ENCODE measurements at places on chromosomes 6 and 20.

- no peak for DNase-seq
Observed at GRCh38 chr6:117555262-117555849, 47.0 kb downstream of the GOPC start.

DNA sequence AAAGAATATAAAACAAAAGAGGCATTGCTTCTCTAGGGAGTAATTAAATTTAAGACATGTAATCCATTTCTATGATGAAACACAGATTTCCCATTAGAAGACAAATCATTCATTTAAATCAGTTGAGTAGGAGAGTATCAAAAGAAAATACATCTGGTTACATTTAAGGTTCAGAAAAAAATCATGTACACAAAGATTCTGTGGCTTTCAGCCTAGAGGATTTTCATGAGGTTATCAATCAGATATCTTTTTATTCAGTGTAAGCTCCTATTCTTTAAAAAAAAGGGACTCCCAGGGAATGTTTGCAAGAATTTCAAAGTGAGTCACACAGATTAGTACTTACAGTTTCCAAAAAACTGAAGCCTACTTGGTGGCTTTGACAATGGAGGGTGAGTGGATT, 24.9 kb downstream of the COL21A1 start:
- no peak for DNase-seq

DNA sequence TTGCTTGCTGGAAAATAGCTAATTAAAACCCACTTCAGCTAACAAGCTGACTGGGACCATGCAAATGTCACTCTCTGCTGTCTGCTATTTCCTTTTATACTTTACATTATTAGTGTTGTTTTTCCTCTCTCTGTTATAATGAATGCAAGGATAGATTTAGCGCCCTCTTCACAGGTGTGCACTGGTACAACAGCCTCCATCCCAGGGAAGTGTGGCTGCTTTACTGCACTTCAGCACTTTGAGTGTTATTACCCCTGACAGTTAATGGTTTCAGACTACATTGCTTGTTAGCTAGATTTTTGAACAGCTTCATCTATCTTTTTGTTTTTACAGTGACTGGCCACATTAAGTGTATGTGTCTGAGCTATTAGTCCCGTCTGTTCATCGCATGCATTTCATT, 405.7 kb downstream of the RNF144B start:
- DNase-seq: no peak

DNA sequence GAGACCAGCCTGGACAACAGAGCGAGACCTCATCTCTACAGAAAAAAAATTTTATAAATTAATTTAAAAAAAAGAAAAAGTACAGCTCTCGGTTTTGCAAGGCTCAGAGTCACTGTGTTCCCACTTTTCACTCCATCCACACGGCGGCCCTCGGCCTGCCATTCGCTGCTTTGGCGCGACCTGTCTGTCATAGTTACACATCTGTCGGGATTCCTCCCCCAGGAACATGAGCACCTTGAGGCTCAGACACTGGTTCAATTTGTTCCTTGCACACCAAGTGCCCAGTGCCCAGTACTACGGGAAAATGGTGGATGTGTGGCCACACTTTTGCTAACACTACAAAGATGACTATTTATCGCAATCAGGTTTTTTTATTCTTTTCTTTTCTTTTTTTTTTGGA, 8.4 kb downstream of the CTSZ start:
- DNase-seq: no peak

- DNase-seq: no peak
Observed at GRCh38 chr6:31573239-31574105, 1.4 kb downstream of the LTA start.

DNA sequence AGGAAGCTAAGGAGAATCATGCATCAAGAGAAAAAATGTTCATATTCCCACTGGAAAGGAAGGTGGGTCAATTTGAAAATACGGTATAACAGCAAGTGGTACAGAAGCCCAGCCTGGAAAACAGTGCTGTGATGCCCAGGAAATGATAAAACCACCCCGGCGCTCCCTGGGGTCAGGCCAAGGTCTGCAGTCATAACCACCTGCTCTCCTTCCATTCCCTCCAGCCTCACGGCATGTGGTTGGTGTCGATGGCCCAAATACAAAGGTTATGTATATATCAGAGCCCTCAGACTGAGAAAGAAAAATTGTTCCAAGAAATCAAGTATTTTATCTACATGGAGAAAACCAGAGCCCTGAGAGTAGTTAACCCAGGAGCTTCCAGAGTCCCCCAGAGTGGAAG, 208.1 kb upstream of the CDYL start:
- no peak for DNase-seq

DNA sequence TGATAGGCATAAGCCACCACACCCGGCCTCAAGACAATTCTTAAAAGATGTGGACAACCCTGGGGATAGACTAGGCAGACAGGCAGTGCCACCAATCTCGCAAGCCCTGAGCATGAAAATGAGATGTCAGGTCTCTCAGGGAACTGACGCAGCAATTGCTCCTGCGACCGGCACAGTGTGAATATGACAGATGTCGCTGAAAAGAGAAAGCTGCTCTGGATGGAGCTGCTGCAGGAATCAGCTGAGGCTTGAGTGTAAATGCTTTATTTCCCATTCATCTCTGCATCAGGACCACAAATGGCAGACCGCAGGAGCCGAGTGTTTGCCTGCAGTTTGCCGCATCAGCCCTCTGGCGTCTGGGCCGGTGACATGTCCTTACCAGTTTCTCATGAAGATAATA, 68.4 kb downstream of the TFAP2C start:
- DNase-seq: no peak

- no peak for DNase-seq
Observed at GRCh38 chr6:83470001-83470400, 39.1 kb upstream of the ME1 start.

DNA sequence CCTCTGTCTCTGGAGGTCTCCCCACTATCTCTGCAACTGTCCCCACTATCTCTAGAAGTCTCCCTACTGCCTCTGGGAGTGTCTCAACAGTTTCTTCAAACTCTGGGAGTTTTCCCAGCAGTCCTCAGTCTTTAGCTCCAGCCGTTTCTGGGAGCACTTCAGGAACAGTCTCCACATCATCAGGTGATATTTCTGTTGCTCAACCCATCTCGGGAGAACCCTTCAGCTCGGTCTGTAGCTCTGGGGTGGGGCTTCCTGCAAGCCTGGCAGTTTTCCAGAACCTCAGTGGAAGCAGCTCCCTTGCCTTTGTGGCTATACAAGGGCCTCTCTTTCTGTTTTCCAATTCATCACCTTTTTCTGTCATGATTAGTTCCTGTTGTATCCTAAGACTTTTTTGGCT, 3.0 kb upstream of the SFTA2 start:
- no peak for DNase-seq

DNA sequence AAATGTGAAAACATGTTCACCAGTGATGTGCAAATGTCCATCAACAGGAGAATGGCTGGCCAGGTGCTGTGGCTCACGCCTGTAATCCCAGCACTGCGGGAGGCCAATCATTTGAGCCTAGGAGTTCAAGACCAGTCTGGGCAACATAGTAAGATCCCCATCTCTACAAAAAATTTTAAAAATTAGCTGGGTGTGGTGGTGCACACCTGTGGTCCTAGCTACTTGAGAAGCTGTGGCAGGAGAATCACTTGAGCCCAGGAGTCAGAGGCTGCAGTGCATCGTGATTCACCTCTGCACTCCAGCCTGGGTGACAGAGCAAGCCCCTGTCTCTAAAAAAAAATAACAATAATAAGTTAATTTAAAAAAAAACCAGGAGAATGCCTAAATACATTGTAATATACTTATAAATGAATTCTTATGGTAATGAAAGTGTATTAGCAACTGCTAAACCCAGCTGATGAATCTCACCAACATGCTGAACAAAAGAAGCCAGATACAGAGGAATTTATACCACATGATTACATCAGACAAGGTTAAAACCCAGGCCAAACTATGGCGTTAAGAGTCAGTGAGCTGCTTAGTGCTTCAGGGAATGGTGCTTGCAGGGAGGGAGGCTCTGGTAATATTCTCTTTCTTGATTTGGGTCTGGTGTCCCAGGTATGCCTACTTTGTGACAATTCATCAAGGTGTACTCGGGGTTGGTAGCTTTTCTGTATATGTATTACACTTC, 36.4 kb downstream of the RPP40 start:
- DNase-seq: no peak

DNA sequence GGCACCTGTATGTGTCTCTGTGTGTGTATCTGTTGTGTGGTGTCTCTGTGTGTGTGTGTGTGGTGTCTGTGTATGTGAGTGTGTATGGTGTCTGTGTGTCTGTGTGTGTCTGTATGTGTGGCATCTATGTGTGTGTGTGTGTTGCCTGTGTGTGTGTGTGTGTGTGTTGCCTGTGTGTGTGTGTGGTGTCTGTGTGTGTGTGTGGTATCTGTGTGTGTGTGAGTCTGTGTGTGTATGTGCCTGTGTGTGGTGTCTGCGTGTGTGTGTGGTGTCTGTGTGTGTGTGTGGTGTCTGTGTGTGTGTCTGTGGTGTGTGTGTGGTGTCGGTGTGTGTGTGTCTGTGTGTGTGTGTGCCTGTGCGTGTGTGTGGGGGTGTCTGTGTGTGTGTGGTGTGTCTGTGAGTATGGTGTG, 31.7 kb upstream of the VEGFA start:
- no peak for DNase-seq

DNA sequence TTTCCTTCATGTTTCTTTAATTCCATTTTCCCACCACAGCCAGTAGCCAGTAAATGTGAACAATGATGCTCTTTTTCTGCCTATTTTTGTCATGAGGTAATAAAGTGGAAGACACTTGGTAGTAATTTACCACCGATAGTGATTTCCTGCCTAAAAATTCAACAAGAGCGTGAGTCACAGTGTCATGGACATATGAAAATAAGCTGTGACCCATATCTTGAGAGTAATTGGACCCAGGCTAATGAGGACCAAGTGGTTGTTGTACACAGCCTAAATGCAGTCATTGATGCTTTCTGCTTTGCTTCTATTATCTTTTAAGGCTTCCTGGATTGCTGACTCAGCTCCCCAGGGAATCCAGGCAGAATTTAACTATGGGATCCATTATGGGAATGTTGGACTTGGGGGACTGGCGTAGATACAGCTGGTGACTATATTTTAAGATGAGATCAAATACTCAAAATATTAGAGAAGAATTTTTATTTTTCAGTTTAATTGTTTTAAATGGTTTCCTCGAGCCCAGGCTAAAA, 265.9 kb upstream of the FERMT1 start:
- DNase-seq: no peak

DNA sequence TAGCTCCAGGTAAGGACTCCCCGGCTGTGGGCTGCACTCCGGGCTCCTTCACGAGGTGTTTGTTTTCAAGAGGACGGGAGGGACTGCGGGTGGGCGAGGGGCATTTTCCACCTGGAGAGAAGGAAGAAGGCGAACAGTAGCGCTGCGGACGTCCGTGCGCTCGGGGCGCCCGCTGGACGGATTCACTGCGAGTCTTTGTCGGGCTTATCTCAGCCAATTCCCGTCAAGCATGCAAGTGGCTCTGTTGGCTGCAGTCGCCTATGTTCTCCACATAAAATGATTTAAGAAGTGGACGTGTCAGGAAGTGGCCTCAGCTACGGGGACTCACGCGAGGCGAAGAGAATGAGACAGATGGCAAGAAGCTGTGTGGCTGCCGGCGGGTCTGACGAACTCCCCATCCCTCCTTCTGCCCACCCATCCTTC, 332 bp downstream of the GRIK2 start:
- no peak for DNase-seq

GRCh38 chr20:37298190-37298939, 8.9 kb downstream of the MANBAL start:
- no peak for DNase-seq

- DNase-seq: peak; percentile 79
Observed at GRCh38 chr20:49594143-49594930, 26.4 kb upstream of the PTGIS start.

DNA sequence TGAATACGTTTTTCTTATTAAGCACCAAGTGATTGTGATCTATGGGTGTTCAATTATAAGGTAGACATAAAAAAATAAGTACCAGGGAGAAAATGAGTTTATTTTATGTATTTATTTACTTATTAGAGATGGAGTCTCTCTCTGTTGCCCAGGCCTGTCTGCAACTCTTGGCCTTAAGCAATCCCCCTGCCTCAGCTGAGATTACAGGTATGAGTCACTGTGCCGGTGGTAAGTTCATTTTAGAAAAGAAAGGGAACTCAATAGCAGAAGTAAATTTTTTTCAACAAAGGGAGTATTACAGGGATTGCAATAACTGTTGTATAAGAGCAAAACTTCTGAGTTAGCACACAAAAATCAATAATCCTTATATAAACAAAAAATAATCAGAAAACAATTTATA, 98.7 kb upstream of the FUT9 start:
- no peak for DNase-seq

- no peak for DNase-seq
Observed at GRCh38 chr6:87572021-87572420, 17.8 kb downstream of the RARS2 start.

GRCh38 chr6:75874224-75874623, 125.2 kb downstream of the MYO6 start:
- no peak for DNase-seq

GRCh38 chr20:61300709-61301108, 48.6 kb downstream of the CDH4 start:
- DNase-seq: no peak

GRCh38 chr6:6775074-6775473, 186.6 kb downstream of the LY86 start:
- no peak for DNase-seq

GRCh38 chr6:93896081-93896480, 476.7 kb upstream of the EPHA7 start:
- no peak for DNase-seq

- DNase-seq: no peak
Observed at GRCh38 chr6:40042232-40042631, 108.0 kb upstream of the MOCS1 start.

DNA sequence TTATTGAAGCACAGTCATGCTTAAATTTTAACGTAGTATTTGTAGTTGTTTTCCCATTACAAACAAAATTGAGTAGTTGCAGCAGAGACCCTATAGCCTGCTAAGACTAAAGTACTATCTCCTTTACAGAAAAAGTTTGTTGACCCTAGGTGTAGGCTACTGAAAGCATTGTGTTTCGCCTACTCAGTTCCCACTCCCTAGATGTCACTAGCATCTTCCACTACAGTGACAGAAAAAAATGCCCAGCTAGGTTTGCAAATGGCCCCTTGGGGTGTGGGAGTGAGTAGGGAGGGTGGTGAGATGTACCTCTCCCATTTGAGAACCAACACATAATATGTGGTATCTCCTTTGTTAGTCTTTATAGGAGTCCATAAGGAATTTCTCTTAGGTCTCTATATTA, 34.5 kb downstream of the UBR2 start:
- no peak for DNase-seq

- DNase-seq: no peak
Observed at GRCh38 chr6:118815495-118815894, 78.5 kb upstream of the ASF1A start.

- DNase-seq: no peak
Observed at GRCh38 chr6:160069459-160069858, 52.2 kb upstream of the SLC22A1 start.

DNA sequence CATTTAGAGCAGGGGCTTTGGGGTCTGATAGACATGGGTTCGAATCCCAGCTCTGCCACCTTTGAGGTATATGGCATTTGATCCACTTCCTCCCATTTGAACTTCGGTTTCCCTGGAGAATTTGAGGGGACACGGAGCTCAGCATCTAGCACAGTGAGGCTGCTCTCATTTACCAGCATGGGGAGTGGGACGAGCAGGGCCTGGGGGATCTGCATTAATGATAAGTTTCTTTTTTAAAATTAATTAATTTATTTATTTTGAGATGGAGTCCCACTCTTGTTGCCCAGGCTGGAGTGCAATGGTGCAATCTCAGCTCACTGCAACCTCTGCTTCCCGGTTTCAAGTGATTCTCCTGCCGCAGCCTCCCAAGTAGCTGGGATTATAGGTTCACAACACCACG, 52.6 kb downstream of the VSTM2L start:
- DNase-seq: no peak
